ENCODE measurements at places on chromosomes 11 and 22.
A peak's percentile ranks its signal among the peaks of the same experiment; 100 is the strongest.

DNA sequence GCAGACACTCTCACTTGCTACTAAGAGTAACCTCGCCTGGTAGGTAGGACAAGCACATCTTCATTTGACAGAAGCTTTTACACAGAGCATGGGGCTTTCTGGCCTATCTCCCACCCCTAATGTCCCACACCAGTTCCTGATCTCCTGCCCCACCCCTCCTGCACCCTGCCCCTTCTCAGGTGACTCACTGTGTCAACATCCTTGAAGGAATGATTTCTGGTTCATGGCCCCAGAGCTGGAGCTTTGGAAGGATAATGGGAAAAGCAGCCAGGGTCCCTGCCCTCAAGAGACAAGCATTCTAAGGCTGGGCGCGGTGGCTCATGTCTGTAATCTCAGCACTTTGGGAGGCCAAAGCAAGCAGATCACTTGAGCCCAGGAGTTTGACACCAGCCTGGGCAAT is 47.2 kb downstream of the LRFN4 start:
- no peak for DNase-seq

GRCh38 chr11:23112987-23113886 is 253.0 kb upstream of the CCDC179 start:
- no peak for DNase-seq

GRCh38 chr11:115450519-115450918 is 53.7 kb downstream of the CADM1 start:
- no peak for DNase-seq

DNA sequence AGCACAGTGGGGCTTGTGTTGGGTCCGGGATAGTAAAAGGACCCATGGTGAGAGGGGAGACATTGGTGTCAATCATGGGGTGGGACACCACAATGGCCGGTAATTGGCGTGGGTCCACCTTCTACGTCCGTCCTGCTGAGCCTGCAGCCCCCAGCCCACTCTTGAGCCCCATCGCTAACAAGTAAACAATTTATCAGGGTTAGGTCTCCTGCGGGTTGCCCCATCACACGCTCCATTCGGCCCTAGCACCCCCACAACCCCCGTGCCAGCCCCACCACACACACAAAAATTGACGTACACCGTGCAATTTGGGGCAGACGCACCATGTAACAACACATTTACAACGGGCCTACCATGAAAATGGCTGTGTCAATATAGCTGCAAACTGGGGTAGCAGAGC is 86.5 kb upstream of the HTATIP2 start:
- no peak for DNase-seq

DNA sequence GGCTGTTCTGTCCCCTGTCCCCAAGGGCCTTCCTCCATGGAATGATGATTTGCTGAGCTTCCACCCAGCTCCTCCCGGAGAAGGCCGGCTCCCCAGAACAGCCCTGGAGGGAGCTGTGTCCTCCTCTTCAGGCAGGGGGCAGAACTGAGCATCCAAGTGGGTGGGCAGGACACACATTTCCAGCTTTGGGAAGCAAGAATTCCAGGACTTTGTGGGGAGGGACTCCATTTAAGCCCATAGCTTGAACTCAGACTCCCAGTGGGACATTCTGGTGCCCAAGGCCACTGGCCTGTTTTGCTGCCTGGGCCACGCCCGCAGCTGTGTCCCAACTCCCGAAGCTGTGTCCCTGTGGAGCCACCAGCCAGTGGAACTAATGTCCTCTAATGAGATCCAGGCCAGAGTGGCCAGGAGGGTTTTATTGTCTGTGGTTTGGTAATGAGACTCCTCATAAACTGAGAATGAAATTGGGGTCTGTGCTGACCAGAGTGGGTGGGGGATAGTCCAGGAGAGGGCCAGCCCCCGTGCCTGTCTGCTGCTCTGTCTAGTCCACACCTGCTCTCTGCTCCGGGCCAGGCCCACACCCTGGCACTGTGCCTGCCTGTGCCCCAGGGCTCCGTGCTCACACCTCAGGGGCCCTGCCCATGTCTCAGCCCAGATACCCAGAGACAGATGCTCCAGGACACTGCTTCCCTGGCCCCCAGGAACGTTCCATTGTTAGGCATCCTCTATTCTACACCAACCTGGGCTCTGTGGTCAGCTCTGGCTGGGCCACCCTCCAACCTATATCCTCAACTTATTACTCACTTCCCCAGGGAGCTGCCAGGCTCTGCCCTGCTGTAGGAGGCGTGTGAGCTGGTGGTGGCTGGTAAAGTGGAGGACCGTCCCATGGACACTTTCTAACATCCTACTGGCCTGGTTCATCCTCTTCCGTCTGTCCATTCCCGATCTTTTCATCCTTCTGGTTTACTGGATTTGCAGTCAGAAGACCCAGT is 7.6 kb downstream of the NECTIN1 start:
- no peak for DNase-seq

DNA sequence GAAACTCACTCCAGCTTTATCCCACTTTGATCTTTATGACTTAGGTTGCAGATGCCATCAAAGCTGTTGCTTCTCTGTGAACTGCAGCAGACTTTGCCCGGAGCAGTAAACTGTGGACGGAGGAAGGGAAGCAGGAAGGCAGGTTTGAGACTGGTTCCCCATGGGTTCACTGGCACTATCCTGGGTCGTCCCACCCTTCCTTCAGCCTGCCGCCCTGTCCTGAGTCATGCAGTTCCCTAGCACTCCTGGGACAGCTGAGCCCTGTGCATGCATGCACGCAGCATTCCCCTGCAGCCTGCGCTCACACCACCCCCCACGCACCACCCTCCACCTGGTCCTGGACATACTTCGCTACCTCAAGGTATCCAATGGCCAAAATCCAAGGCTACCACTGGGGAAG is 23.5 kb upstream of the P2RY2 start:
- DNase-seq, result no peak

DNA sequence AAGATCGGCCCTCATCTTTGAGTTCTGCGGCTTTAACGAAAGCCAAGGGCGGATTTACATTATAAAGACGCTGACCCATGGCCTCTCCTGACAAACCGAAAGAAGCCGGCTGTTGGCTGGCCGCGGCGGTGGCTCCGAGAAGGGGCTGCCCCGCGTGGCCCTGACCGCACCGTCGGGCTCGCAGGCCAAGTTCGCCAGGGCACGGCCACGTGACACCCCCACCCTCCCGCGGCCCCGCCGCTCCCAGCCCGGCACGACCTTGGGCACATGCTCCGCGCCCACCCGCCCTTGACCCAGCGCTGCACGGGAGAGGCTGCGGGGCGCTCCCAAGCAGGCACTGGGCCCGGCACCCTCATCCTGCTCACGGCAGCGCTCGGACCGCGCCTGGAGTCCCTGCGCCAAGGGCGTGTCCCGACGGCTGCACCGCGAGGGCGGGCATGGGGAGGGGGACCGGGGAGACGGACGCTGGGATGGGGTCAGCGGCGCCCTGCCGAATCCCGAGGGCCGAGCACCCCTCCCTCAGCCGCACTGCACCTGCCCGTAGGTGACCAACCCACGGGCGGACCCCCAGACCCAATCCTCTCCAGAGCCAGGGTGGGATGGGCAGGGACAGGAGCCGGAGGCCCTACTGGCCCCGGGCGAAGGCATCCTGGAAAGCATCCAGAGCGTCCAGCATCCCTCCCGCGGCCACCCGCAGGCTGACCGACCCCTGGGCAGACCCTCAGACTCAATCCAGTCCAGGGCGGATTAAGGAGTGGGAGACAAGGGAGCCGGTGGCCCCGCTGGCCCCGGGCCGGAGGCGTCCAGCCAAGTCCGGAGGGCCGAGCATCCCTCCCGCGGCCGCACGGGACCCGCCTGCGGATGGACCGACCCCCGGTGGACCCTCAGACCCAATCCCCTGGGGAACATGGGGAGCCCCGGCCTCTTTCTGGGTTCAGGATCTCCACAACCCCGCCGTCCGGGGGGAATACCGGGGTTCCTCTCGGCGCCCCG is 759 bp downstream of the CPT1A start:
- DNase-seq, result no peak

GRCh38 chr11:65900125-65900898 is at the start of gene FOSL1:
TSS of gene FOSL1 (minus strand) at chr11:65900388. CDS start at chr11:65900339, 49 bp downstream.
- peak; percentile 76 for DNase-seq

- peak; percentile 93 for DNase-seq
Measured at GRCh38 chr11:62553080-62553838, 6.7 kb upstream of the AHNAK start.

DNA sequence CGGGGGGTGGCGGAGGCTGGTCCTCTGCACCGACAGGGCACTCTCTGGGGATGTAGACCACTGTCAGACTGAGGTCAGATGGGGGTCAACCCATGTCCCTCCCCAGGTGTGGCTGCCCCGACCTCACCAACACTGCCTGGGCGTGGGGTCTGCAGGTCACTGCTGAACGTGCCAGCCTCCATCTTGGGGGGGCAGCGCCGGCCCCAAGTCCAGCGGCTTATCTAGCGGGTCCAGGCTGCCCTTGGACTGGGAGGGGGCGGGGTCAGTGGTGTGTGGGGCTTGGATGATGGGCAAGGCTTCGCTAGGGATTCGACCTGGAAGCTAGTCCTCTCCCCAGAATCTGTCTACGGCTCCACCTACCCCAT is 178.2 kb downstream of the IGLL1 start:
- DNase-seq, result no peak

DNA sequence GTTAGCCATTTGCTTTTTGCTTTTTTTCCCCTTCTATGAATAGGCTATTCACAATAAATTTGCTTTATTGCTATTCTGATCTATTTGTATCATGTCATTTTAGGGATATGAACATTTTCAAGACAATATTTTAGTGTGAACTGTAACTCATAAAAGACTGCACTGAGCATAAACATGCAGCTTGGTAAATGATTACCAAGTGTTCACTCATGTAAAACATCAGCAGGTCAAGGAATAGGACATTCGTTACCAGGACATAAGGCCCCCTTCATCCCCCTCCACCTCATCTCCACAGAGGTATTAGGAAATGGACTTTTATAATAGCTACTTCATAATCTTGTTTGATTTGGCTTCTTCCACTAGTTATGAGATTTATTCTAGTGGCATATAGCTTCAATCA is 12.4 kb downstream of the NLRP14 start:
- DNase-seq, result no peak

GRCh38 chr11:122099374-122100036 is 16.5 kb downstream of the BLID start:
- no peak for DNase-seq

GRCh38 chr22:32407312-32407711 is 4.7 kb downstream of the RTCB start:
- DNase-seq, result no peak

GRCh38 chr11:66701432-66702240 is 23.9 kb upstream of the RBM4B start:
- DNase-seq, result no peak

GRCh38 chr11:70833554-70833953 is 418.8 kb downstream of the SHANK2 start:
- DNase-seq, result no peak

DNA sequence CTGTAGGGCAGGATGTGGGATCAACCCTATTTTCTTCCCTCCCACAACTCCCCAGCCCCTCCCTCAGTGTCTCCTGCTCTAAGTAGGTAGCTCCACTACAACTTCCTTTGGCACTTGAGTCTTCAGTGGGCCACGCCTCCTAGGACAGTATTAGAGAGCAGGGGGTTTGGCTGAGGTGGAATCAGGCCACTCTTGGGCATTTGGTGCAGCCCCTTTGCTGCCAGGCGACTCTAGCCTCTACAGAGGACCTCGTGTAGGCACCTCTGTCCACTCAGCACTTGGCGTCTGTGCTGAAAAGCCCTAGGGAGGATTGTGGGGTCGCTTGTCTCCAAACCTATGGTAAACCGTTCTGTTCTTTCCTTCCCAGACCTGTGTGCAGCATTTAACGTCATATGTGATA is 2.7 kb downstream of the FADD start:
- no peak for DNase-seq

DNA sequence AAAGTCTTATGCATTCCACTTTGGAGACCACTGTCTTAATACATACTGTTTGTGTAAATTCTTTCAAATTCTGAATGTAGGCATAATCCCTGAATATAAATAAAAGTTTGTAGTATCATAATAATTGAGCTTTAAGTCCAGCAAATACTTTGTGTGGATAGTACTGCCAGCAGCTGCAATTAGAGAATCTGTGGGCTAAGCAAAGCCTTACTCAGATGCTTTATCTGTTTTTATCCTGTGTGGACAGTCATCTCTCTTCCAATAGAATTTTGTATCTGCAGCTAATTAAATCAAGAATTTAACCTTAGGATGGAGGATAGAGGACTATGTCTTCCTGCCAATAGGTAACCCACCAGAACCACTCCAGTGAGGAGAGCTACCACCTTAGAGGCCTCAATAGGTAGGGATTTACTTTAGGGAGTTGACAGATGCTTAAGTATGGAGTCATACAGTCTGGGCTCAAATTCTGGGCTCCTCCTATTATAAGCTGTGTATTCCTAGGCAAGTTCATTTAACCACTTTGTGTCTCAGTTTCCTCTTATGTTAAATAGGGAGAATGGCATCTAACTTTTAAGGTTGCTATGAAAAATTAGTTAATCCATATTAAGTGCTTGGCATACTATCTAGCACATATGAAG is 71.1 kb downstream of the STIM1 start:
- no peak for DNase-seq

- no peak for DNase-seq
Measured at GRCh38 chr11:10500757-10501684, 40.0 kb downstream of the RNF141 start.

DNA sequence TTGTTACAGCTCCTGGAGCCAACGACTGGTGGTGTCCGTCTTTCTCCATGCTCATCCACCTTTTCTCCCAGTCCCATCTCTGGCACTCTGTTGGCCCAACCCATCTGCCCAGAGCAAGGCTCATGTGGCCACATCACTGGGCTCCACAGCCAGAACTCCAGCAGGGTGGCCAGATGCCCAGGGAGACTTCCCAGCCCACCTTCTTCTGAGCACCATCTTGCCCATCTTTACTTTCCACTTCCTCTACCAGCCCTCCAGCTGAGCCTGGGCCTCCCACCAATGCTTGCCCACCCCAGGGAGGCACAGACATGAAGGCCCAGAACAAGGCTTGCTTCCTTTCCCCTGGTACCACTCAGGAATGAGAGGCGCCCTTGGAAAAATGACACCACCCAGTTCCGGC is 116.8 kb downstream of the BUD13 start:
- DNase-seq, result no peak

GRCh38 chr11:12211331-12212065 is 101.1 kb downstream of the MICAL2 start:
- no peak for DNase-seq

Measured in GM04503 (cell line).